ENCODE measurements at places on chromosomes 2 and 18.

DNA sequence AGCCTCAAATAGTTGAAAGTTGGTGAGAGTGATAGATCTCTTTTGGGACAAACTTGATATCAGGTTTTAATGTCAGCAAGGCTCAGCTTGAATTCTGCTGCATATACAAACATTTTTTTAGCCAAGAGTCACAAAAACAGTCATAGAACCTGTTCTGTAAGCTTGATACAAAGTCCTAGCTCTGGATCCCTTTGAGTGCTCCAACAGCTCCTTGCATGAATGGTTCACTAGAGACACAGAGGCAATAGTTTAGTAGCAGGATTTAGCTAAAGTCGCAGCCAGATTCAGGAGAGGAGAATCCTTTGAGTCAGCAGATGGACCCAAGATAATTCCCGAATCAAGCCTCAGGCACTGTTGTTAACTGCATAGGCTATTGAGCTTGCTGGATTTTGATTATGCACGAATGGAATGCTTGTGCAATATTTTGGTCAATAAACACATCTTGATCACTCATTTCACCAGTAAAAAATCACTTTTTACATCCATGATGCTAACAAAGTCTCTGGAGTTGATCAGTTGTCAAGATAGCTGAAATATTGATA is 148.6 kb downstream of the KLHL14 start:
- DNase-seq: no peak

DNA sequence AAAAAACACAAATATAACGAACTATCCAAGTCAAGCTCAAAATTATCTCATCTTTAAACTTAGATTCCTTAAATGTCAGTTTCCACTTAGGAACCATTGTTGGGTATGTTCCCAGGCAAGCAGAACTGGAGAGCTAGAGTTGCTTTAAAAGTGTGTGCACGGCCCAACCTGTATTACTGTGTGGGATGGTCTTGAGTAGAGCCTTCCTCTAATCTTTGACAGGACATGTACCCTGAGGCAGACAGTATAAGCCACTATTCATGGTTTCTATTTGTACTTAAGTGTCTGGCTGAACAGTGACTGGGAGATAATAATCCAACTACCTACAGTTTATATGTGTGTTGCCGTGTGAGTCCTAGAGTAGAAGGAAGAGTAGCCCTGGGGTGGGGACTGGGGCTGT is 239.7 kb downstream of the GPD2 start:
- DNase-seq: no peak

DNA sequence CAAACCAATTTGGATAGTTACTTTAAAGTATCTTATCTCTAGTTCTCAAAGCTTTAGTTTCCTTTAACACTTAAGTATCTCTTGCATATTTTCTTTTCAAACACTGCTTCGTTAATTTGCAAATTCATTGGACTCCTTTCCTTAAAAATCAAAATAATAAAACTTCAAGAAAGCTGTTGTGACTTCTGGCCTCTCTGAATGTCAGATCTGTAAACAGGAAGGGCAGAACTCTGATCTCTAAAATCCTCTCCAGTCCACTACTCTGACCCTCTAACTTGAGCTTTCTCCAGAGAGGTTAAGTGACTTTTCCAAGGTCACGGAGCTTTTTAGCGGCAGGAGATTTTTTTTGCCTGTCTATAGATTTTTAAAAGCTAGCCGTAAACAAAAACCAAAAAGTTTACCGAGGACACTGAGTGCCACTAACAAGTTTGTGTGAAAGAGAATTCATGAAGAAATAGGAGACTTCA is 155.5 kb downstream of the TGIF1 start:
- DNase-seq: no peak

DNA sequence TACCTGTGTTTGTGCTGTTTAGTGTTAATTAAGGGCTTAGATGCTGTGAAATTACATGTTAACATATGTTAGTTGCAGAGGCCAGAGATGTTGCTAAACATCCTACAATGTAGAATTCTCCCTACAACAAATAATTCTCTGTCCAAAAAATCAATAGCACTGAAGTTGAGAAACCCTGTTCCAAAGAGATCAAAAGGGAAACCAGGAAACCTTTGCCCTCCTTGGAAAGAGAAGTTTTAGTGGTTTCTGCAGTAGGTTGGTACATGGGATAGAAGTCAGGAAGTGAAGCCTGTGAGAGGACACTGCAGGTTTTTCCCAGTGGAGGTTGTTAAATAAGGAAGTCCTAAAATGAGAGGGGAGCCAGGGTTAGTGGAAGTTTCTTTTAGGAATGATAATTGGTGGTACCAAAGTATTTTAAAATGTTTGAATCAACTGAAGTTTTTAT is 6.3 kb upstream of the RMDN2 start:
- DNase-seq: no peak

DNA sequence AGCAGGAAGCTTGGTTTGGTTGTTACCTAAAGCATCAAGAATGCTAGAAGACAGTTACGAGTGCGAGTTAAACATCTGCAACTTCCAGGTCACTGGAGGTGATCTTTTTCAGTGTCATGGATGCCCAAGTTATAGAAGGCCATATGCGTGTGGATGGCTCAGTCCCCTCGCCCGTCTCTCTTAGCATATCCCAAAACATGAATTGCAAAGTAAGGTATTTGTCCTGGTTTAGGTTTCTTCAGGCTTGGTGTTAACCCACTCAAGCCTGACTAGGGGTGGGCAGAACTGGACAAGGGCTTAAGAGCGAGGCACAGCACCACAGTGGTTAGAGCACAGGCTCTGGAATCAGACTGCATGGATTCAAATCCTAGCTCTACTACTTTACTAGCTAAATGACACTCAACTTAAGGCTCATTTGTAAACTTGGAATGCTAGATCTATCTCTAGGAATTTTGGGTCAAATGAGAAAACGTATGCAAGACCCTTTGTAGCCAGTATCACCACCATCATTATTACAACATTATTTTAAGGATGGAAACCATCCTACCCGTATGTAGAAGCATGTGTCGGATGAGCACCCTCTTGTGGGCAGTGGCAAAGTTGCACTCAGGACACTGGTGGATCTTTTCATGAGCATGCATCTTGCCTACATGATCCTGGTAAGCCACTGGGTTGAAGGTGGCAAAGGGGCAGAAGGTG is 11.2 kb downstream of the ZNF142 start:
- peak; percentile 26 for DNase-seq

- DNase-seq: no peak
These were observed at the start of gene GYPC for GRCh38 chr2:126655500-126656430. Gene GYPC, plus strand, starts transcription at chr2:126656158. Its CDS starts 106 bp downstream, at chr2:126656264.

DNA sequence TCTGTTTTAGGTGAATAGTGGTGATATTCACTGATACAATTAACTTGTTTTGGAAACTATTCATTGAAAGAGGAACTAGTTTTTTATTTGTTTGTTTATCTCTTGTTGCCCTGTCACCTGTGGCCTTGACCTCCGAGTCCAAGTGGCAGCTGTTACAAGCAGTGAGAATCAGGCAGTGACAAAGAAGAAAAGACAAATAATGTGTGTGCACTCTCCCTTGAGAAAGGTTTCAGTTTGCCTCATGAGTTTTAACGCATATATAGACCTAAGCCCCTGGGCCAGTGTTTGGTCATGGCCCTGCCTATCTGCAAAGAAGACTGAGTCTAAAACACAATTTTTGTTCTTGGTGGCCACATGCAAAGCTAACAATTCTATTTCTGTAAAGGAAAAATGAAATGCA is 15.3 kb downstream of the KYNU start:
- DNase-seq: no peak

GRCh38 chr2:179770029-179770428 is 91.4 kb downstream of the ZNF385B start:
- no peak for DNase-seq

GRCh38 chr2:10089565-10090190 is 9.5 kb upstream of the CYS1 start:
- DNase-seq: no peak

DNA sequence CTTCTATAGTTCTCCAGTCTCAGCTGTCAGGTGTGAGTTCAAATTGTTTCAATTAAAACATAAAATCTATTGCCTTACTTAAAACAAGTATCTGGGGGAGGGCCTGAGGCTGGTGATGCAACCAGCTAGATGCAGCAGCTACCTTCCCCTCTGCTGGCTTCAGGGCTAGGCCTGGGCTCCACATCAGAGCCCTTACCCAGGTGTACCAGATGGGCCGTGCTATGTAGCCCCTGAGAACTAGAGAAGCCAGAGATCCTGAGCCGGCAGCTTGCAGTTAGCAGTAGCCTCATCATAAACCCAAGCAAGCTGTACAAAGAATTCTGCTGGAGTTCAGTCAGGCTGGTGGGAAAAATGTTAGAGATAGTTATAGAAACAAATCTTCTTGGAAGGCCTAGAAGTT is 97.7 kb upstream of the ACAA2 start:
- DNase-seq: no peak

- no peak for DNase-seq
These were observed 246.1 kb downstream of the RAD51AP2 start for GRCh38 chr2:17272170-17272569.

DNA sequence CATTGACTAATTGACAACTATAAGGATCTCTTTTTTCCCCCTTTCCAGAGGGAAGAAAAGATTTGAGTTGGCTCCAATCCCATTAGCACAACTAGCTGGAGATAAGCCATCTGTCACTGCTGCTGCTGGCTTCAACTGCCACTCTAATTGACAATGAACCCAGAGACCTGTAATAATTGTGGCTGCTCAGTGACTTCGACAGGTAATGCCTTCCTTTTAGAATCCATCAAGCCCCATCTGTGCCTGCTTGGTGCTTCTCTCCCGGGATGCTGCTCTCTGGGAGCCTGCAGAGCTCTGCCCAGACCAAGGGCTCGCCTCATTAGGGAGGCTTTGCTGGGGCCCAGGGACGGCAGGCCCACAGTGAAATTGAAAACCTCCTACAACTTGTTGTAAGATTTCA is 376.7 kb upstream of the SOX11 start:
- no peak for DNase-seq

- DNase-seq: no peak
These were observed 33.0 kb upstream of the RPL37A start for GRCh38 chr2:216465579-216466195.

DNA sequence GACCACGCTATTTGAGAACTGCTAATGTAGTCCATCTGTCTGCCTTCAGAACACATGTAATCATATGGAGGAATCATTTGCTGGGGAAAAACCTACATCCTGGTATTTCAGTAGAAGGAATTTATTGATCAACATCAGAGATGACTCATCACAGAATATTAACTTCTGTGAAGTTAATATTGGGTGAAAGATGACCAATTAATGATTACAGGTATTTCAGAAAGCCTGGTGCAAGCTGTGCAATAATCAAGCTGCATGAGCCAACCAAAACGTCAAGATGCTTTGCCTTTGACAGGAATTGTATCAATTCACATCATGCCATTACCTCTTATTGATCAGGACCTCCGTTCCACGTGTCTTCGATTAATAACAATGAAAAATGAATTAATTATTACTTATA is 9.4 kb upstream of the SPATS2L start:
- no peak for DNase-seq
